NCI-H1436 (cell line): ENCODE measurements at places on chromosomes 2 and 18.

DNA sequence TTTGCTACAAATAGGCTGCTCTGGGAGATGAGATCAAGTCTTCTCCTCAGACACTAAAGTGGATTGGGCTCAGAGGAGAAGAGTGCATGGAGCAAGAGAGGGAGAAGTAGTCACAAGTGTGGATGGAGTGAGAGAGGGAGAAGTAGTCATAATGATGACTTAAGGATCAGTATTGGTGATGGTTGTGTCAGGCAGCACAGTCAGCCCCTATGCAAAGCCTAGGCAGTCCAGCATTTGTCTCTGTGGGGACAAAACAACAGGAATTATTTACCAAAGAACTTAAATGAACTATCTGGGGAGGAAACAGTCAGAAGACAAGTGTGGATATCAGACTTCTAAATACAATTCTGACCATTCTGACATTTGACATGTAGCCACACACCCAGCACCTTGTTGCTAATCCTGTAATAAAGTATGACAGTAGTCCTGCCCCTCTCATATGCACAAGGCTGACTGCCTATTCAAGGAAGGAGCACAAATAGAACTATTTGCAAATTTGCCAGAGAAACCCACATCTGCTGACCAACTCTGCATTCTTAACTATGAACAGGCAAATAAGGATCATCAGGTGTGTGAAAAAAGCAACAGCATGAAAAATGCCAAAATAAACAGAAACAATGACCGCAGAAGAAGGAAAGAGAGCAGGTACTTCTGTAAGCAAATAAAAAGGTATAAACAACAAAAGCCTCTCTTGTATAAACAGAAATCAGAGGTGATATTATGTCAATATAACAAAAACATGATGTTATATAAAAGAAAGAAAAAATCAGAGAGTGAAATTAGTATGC is 1597.9 kb upstream of the ACVR2A start:
- no peak for DNase-seq

DNA sequence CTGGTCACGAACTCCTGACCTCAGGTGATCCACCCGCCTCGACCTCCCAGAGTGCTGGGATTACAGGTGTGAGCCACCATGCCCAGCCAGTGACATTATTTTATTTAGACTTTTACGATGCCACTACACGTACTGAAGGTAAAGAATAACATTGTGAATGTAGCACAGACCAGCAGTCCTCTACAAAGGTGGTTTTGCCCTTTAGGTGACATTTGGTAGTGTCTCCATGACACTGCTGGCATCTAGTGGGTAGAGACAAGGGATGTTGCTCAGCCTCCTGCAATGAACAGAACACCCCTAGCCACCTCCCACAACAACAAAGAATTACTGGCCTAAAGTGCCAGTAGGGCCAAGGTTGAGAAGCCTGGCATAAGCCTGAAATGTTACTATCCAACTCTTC is 69.5 kb downstream of the MYOM1 start:
- DNase-seq: no peak

DNA sequence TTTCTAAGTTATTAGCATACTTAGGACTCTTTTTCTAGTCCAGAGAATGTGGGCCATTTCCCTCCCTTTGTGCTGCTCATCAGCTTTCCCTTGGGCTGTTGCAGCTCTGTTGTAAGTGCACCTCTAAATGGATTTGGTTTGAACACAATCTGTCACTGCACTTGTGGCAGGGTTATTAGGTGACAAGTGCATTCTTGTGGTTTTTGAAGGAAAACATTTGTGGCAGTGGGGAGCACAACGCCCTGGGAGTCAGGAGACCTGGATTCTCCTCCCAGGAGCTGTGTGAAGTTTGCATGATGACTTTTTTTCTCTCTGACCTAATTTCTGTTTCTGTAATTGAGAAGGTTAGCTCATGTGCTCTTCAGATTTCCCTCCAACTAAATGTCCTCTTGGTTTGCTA is 630.9 kb upstream of the FAM98A start:
- no peak for DNase-seq

GRCh38 chr2:144378551-144378950 is 141.4 kb downstream of the ZEB2 start:
- DNase-seq: no peak

GRCh38 chr2:101710471-101711318 is 13.2 kb downstream of the MAP4K4 start:
- no peak for DNase-seq

DNA sequence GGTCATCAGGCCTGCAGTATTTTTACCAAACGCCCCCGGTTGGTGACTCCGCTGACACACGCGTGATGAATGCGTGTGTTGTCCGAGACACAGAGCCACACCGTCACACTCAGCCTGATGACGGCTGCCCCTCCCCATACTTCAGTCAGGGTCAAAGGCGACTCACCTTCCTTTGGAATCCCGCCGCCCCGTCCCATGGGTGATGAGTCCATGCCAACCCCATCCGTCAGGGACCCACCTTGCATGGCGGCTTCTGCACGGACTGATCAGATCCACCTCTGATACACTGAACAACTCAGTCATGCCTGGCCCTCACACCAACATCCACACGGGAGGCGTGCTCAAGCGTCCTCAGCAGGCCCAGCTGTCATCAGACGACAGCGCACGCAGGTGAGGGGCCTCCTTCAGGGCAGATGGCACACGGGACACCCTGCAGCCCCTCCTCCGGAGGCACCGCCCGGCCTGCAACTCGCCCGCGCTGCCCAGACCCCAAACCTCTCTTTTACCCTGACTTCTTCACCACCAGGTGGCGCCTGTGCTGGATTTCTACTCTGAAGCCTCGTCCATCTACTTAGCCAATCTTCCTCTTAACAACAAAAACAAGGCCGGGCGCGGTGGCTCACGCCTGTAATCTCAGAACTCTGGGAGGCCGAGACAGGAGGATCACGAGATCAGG is 89.2 kb downstream of the ZNF516 start:
- DNase-seq: peak; percentile 12

GRCh38 chr2:241031436-241032165 is 33.2 kb downstream of the SNED1 start:
- DNase-seq: no peak

DNA sequence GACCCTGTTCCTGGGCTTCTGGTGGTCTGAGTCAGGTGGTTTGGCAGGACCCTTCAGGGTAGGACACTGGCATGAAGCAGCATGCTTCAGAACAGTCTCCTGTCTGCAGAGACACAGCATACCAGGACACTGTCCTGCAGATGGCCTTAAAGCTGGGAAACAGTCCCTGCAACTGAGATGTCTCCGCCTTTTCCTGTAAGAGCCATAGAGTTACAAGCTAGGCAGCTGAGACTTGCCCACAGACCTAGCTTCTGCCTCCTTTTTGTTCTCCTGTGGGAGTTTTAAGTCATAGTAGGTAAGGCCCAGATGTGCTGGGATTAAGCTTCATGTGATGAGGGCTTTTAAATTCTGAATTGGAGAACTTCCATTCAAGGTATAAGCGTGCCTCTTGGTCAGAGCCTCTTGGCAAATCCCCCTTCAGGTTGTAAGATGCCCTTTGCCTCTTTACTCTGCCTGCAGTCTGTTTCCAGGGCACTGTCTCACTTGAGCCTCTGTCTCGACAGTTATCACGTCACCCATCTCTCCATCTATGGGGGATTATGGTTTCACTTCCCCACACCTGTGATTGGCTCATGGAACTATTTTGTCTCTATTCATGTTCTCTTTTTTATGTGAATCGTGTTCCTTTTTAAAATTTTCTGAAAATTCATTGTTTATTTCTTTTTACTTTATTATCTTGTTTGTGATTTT is 51.8 kb downstream of the COA5 start:
- no peak for DNase-seq

GRCh38 chr2:238985041-238985729 is 137.3 kb downstream of the TWIST2 start:
- no peak for DNase-seq
